Epithelial cell of alveolus of lung (primary cell): ENCODE measurements at places on chromosomes 7 and 10. TPM values are rescaled to one million over a fixed set of nuclear protein-coding genes. Genes with fewer than 3 reads are reported as not detected.

The KCNMA1 gene
- 1.8 and 7.0 TPM in 2 replicates for total RNA-seq

The PKD2L1 gene
- total RNA-seq = not detected in 2 replicates

The CDK1 gene
- 36.4 and 57.7 TPM in 2 replicates for total RNA-seq

The JCAD gene
- 9.8 and 12.2 TPM in 2 replicates for total RNA-seq

The CUZD1 gene
- total RNA-seq = 0.08 and 0.13 TPM in 2 replicates

The COBL gene
- 0.39 TPM in 1 of 2 replicates, not detected in the other for total RNA-seq

The RPA3 gene
- 19.0 and 29.7 TPM in 2 replicates for total RNA-seq

The PVRIG gene
- not detected in 2 replicates for total RNA-seq

The IFRD1 gene
- total RNA-seq = 22.2 and 32.3 TPM in 2 replicates

The CFAP70 gene
- 0.13 and 0.64 TPM in 2 replicates for total RNA-seq

The AKR1C1 gene
- total RNA-seq = 12.9 and 72.8 TPM in 2 replicates

The PDE6C gene
- not detected in 2 replicates for total RNA-seq

The CHAT gene
- not detected in 2 replicates for total RNA-seq

The EGR2 gene
- total RNA-seq = 1.8 and 23.9 TPM in 2 replicates

The ABCB1 gene
- 1.3 TPM in 1 of 2 replicates, not detected in the other for total RNA-seq

The IL2RA gene
- total RNA-seq = not detected in 2 replicates

The CEP55 gene
- 8.3 and 39.0 TPM in 2 replicates for total RNA-seq

The DPYSL4 gene
- 12.3 and 14.6 TPM in 2 replicates for total RNA-seq

The SLC25A40 gene
- total RNA-seq = 9.3 and 21.1 TPM in 2 replicates

The TMEM243 gene
- total RNA-seq = 28.2 and 34.6 TPM in 2 replicates

The NPFFR1 gene
- total RNA-seq = not detected in 2 replicates

The ADIRF gene
- 2.7 and 24.5 TPM in 2 replicates for total RNA-seq

The SORBS1 gene
- 0.16 and 0.39 TPM in 2 replicates for total RNA-seq

The ZNF239 gene
- total RNA-seq = 1.4 and 3.6 TPM in 2 replicates

The DEPP1 gene
- total RNA-seq = 11.5 and 18.7 TPM in 2 replicates

The NPC1L1 gene
- 0.24 TPM in 1 of 2 replicates, not detected in the other for total RNA-seq

The DNAJB9 gene
- total RNA-seq = 24.6 and 61.5 TPM in 2 replicates

The VSTM4 gene
- total RNA-seq = 1.4 and 6.6 TPM in 2 replicates

The PRRT4 gene
- total RNA-seq = 0.16 TPM in 1 of 2 replicates, not detected in the other

The MGAM2 gene
- not detected in 2 replicates for total RNA-seq

The TUBB8 gene
- total RNA-seq = under 0.01 TPM in 1 of 2 replicates, not detected in the other

The OGA gene
- total RNA-seq = 48.2 and 91.0 TPM in 2 replicates

The SCIN gene
- 0.26 TPM in 1 of 2 replicates, not detected in the other for total RNA-seq

The ANKRD1 gene
- total RNA-seq = 7.7 and 13.3 TPM in 2 replicates

The PBLD gene
- 1.0 and 2.2 TPM in 2 replicates for total RNA-seq

The HOXA7 gene
- total RNA-seq = 7.2 and 12.4 TPM in 2 replicates

The DPP6 gene
- total RNA-seq = not detected in 2 replicates

The CYTH3 gene
- 15.1 and 15.9 TPM in 2 replicates for total RNA-seq

The VWC2 gene
- total RNA-seq = not detected in 2 replicates

The EBLN1 gene
- total RNA-seq = not detected in 2 replicates

The FBXL13 gene
- 0.16 and 0.39 TPM in 2 replicates for total RNA-seq

The TMEM273 gene
- total RNA-seq = not detected in 2 replicates

The SCART1 gene
- total RNA-seq = 0.26 and 1.4 TPM in 2 replicates

The ZNF467 gene
- total RNA-seq = 3.0 and 27.9 TPM in 2 replicates

The CDC14C gene
- not detected in 2 replicates for total RNA-seq

The LAMB4 gene
- 0.40 TPM in 1 of 2 replicates, not detected in the other for total RNA-seq

The TLL2 gene
- 0.26 TPM in 1 of 2 replicates, not detected in the other for total RNA-seq

The OAT gene
- total RNA-seq = 94.8 and 127 TPM in 2 replicates

The C10orf71 gene
- not detected in 2 replicates for total RNA-seq

The FAM25G gene
- not detected in 2 replicates for total RNA-seq

The CCDC136 gene
- total RNA-seq = 2.4 and 3.1 TPM in 2 replicates
